ENCODE measurements at places on chromosomes 3 and 15.

DNA sequence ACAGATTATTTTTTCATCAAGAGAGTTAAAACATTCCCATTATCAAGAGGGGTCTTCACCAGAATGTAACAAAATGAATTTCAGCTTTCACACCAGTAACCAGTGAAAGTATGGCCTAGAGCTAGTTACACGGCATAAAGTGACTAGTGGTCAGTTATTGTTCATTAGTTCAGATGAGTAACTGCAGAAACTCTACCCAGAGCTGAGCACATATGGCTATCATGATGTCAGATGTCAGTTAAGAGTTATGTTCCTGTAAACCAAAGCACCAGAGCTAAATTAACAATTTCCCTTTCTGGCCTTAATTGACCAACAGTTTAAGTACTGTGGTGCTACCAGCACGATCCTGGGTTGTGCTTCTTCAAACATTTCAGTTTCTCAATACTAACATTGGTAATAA is 6.6 kb upstream of the MRPS25 start:
- DNase-seq, result no peak

DNA sequence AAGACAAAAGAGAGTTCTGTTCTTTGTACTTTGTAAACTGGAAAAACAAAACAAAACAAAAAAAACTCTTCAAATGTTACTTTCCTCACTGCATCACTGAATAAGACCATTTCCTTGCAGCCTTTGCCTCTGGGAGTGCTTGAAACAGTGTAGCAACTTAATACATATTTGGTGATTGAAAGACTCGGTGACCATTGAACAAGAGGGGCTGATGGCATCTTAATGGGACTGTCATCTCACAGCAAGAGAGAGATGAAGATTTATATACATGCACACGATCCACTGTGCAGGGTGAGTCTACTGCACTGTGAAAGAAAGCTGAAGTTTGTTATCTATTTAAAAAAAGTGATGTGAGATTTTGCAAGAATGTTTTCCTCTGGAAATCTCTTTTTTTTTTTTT is 111.9 kb upstream of the KLHL25 start:
- no peak for DNase-seq

- no peak for DNase-seq
These were observed 8.6 kb upstream of the RPL29 start for GRCh38 chr3:52004163-52004787.

DNA sequence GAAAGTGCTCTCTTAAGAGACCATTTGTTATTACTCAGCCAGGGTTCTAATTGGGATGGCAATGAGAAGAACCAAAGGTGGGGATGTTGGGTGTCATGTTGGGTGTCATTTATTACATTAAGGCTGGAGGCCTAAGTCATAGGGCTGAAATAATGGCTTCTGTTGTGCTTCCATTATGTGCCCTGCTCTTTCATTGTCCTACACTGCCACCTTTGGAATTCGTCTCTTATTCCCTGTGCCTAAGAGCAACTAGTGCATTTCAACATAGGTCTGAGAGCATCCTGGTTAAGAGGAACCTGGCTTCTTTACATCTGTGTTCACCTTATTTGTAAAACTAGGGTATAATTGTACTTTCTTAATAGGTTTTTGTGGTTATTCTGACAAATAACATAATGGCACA is 32.2 kb downstream of the RIOX2 start:
- no peak for DNase-seq

GRCh38 chr3:27312044-27312668 is 57.0 kb downstream of the NEK10 start:
- peak; percentile 29 for DNase-seq

GRCh38 chr3:187975561-187976364 is 178.2 kb upstream of the LPP start:
- no peak for DNase-seq

DNA sequence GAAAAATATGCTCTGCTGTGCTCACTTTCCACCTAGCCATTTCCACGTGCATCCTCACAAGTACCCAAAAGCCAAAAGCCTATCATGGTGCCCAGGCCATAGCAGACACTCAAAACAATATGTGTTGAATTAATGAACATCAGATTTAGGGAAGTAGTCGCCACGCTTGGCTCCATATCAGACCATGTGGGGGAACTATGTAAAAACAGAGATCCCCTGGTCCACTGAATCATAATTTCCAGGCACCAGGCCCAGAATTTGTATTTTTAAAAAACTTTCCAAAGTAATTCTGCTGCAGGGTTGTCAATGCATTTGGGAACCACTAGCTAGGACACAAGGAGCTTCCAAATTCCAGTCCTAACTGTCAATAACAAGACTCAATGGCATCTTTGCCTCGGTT is 77.3 kb downstream of the CNTN3 start:
- DNase-seq, result no peak

DNA sequence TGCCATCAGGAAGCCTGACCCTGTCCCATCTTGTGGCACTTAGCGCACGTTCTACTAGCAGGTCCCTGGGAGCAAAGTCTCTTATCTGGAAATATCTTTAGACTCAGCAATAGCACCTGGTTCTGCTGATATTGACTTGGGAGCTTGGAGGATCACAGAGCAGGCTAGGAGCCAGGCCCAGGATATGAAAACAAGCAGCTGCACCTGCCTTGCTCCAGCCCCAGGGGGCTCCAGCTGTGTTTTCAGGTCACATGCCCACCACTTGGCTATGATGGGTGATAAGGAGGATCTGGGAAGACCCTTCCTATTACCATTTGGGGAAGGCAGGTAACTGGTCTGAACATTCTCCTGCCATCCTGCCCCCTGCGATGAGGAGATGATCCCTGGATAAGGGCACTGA is 87.8 kb downstream of the C3orf70 start:
- no peak for DNase-seq

DNA sequence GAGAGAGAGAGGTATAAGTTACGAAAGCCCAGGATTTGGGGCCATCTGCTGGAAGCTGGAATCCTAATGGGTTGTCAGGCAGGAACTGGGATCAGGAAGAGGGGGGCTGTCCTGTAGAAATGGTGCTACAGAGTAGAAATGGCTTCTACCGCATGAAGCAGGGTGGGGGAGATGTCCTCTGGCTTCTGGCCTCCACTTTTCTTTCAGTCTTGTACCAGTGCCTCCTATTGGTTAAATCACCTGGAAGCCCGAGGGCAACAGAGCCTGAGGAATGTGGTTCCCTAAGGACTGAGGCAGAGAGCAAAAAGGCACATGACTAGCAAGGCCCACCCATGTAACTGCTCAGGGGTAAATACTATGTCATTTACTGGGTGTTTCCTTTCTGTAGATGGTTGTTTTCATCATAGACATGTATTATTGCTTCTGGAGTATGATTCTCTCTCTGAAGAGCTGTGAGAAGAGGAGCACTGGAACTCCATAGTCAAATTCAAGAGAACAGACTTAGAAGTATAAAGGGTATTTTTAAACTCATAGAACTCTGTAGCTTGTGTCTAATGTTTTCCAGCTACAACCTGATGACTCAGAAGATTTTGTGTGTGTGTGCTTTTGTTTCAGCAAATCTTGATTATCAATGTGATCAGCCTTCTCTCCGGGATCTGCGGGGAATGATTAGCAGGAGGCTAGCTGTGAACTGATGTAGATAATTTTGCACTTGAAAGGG is 20.2 kb upstream of the MITF start:
- DNase-seq, result no peak

- no peak for DNase-seq
These were observed 12.2 kb downstream of the GBE1 start for GRCh38 chr3:81749265-81749664.

- DNase-seq, result no peak
These were observed 4.2 kb upstream of the FAM131A start for GRCh38 chr3:184333190-184333589.

GRCh38 chr15:78804391-78804792 is 6.9 kb downstream of the ADAMTS7 start:
- no peak for DNase-seq

GRCh38 chr3:120796976-120797375 is 54.4 kb downstream of the GTF2E1 start:
- no peak for DNase-seq

DNA sequence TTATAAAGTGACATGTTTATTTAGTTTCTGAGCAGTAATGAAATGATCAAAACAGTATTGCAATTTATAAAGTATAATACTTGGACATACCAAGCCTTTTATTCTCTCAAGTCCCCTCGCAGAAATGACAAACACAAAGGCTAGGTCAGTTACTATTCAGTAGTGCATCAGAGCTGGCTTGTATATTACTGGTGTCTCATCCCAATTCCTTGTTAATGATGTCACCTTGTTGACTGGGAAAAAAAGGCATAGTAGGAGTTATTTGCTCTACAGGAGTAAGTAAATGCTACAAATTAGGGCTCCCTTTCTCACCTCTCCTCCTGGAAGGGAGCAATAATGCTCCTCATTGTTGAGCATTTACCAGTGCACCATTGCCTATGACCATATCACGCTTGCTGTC is 317.6 kb downstream of the CHL1 start:
- no peak for DNase-seq

DNA sequence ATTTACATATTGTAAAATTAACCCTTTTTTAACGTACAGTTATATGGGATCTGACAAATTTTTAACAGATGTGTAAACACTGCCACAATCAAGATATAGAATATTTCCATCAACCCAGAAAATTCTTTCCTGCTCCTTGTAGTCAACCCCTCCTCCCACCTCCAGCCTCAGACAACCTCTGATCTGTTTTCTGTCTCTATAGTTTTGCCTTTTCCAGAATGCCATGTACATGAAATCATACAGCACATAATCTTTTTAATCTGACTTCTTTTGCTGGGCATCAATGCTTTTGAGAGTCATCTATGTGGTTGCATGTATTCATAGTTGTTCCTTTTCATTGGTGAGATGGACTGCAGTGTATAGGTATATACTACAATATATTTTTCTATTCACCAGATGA is 153.0 kb downstream of the SMAD6 start:
- no peak for DNase-seq

DNA sequence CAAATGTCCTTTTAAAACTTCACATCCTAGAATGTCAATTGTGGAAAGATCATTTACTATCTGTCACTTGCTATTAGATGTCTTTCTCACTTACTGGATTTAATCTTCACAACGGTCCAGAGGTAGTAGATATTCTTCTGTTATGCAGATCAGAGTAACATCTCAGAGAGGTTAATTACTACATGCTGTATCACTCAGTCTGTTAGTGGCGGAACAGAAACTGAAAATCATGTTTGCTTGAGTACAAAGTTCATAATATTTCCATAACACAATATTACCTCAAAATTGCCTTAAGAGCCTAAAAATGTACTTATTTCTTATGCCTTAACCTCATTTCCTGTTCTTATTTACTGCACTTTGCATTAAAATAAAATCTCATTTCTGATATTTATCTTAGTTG is 28.6 kb upstream of the GPR149 start:
- DNase-seq, result no peak

GRCh38 chr3:47910777-47911440 is 105.3 kb downstream of the MAP4 start:
- no peak for DNase-seq

GRCh38 chr3:122199552-122199951 is 16.1 kb downstream of the CASR start:
- DNase-seq, result no peak

- no peak for DNase-seq
These were observed 50.4 kb downstream of the GHSR start for GRCh38 chr3:172397716-172398405.

GRCh38 chr3:171752329-171752728 is 58.0 kb downstream of the PLD1 start:
- no peak for DNase-seq

- DNase-seq, result no peak
These were observed 465.1 kb downstream of the MAGI1 start for GRCh38 chr3:65573548-65574116.

GRCh38 chr3:7709376-7710082 is 792.1 kb upstream of the LMCD1 start:
- DNase-seq, result no peak

- no peak for DNase-seq
These were observed 491.1 kb downstream of the FHIT start for GRCh38 chr3:60760145-60760544.

- no peak for DNase-seq
These were observed 204.0 kb upstream of the BCL6 start for GRCh38 chr3:187949093-187949820.

GRCh38 chr3:112635674-112636073 is 5.3 kb downstream of the CCDC80 start:
- DNase-seq, result no peak

DNA sequence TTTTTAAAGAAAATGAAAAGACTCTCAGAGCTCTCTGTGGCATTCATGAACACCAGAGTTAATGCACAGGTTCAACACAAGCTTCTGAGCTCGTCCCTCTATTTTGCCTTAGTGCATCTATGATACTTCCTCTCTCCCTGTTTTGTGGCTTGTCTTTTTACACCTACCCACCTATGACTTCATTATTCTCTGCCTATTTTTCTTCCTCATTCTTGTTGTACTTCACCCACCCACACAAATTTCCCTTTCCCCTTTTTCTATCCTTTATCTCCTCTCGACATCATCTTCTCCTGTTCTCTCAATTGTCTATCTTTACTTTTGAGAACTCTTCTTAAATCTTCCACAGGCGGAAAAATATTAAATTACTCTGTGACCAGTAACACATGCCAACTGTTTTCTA is 48.6 kb downstream of the OR5H15 start:
- no peak for DNase-seq

GRCh38 chr3:28690176-28690575 is 341.6 kb upstream of the AZI2 start:
- DNase-seq, result no peak

DNA sequence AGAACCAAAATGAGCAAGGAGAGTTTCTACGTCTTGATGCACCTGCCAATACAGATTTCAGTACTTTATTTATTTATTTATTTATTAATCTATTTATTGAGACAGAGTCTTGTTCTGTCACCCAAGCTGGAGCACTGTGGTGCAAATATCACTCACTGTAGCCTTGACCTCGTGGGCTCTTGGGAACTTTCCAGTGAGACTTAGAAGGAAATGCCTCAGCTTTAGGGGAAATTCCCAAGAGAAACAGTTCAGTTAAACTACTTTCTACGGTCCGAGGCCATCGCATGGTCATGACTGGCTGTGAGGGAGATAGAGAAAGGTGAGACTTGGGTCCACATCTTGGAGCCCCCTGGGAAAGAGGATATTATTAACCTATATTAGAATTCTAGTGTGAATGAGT is 47.0 kb upstream of the HERC1 start:
- DNase-seq, result no peak

- DNase-seq, result no peak
These were observed 388.0 kb upstream of the LMCD1 start for GRCh38 chr3:8113626-8114025.

GRCh38 chr3:64379221-64379620 is 154.0 kb upstream of the PRICKLE2 start:
- DNase-seq, result no peak

GRCh38 chr15:25609371-25609770 is 170.5 kb upstream of the UBE3A start:
- DNase-seq, result no peak

- no peak for DNase-seq
These were observed 317.3 kb upstream of the NAALADL2 start for GRCh38 chr3:174541708-174542315.

GRCh38 chr15:101107625-101108460 is 144.0 kb downstream of the CHSY1 start:
- DNase-seq, result no peak

GRCh38 chr15:58981808-58982475 is 5.5 kb upstream of the RNF111 start:
- no peak for DNase-seq
